ENCODE measurements at places on chromosomes 1 and 21. TPM values are rescaled to one million over a fixed set of nuclear protein-coding genes. Genes with fewer than 3 reads are reported as not detected.

GRCh38 chr1:9248341-9249262 lies 14.0 kb downstream of the H6PD start:
- DNase-seq, result no peak

- no peak for DNase-seq
Measured at GRCh38 chr1:172360511-172360910, 60.0 kb upstream of the C1orf105 start.

GRCh38 chr1:32413507-32414185 lies 19.4 kb upstream of the BSDC1 start:
- peak; percentile 47 for DNase-seq

DNA sequence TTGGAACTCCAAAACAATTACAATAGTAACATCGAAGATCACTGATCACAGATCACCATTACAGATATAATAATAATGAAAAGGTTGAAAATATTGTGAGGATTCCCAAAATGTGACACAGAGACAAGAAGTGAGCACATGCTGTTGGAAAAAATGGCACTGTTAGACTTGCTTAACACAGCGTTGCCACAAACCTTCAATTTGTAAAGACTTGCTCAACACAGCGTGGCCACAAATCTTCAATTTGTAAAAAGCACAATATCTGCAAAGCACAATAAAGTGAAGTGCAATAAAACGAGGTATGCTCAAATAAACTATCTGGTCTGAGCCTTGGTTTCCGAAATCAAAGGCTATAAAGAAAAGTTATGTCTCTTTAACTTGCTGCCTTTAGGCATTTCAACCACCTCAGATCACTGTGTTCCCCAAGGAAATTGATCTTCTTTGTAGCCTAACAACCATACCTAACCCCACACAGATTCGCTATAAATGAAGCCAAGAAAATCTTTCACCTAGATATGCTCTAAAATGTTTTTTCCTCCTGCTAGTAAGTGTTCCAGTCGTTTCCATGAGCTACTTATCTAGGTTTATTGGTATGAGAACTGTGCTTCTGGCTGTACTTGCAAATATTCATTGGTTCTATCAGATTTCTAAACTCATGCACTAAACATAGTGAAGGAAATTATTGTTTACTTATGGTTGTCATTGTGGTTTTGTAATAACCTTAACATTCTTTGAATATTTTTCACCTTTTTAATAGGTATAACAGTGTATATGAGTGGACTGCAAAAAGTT lies 13.1 kb upstream of the LPGAT1 start:
- DNase-seq, result no peak

GRCh38 chr1:185316163-185317033 lies 645 bp downstream of the IVNS1ABP start:
- DNase-seq, result peak; percentile 95

- DNase-seq, result no peak
Measured at GRCh38 chr1:59752556-59753414, 62.0 kb upstream of the HOOK1 start.

DNA sequence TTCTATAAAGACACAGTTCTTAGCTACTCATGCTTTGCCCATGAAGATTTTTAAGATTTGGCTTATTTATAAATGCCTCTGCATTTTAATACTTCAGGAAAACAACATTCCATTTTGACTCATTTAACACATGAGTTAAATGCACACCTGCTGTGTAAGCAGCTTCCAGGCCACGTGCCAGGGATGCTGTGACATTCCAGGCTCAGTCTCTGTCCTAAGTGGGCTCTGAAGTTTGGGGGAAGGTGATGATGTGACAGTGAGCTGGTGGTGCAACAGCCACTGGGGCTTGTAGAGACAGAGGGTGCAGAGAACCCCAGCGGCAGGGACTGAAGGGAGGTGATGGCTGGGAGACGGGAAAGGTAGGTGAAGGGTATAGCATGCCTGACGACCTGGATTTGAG lies 40.7 kb downstream of the HHAT start:
- DNase-seq, result no peak

DNA sequence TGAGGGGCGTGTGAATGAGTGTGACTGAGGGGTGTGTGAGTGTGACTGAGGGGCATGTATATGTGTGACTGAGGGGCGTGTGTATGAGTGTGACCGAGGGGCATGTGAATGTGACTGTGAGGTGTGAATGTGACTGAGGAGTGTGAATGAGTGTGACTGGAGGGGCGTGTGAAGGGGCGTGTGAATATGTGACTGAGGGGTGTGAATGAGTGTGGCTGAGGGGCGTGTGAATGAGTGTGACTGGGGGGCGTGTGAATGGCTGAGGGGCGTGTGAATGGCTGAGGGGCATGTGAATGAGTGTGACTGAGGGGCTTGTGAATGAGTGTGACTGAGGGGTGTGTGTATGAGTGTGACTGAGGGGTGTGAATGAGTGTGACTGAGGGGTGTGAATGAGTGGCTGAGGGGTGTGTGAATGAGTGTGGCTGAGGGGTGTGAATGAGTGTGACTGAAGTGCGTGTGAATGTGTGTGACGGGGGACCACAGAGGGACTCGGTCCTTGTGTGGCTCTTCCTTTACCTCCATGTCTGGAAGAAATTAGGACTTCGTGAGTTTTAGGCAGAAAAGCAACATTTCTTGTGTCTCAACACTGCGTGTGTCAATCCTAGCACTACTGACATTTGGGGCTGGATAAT lies 105.8 kb downstream of the GLIS1 start:
- no peak for DNase-seq

GRCh38 chr1:204084247-204084772 lies 11.4 kb downstream of the SOX13 start:
- DNase-seq, result peak; percentile 81

DNA sequence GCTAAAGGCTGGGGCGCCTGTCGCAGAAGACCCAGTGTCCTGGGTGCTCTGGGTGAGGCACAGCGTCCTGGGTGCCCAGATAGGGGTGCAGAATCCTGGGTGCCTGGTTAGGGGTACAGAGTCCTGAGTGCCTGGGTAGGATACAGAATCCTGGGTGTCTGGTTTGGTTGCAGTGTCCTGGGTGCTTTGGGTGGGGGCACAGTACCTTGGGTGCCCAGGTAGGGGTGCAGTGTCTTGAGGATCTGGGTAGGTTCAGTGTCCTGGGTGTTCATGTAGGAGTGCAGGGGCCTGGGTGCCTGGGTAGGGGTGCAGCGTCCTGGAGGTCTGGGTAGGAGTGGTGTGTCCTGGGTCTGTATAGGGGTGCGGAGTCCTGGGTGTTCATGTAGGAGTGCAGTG lies 178.7 kb downstream of the CAMTA1 start:
- DNase-seq, result no peak

DNA sequence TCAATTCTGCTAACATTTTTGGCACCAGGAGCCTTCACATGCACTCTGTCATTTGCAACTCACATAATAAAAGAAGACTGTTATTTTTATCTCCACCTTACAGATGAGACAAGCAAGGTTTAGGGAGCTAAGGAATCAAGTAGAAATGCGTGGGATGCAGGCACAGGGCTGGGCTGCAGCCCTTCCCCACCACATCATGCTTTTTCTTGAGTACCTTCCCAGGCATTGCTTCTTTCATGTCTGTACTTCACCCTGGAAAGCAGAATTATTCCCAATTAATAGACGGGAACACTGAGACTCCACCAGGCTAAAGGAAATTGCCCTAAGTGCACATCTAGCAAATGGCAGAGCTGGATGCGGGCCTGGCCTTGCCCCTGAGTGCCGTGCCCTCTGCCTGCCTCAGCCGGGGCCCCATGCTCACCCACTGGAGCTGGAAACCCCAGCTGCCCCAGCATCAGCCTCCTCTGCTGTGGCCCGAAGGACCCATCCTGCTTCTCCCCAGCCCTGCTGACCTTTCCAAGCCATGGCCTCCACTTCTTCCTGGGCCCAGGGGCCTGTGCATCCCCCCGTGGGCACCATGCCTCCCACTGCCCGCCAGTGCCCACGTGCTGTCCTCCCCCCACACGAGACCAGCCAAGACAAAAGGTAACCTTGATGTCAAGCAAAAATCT lies 257.5 kb downstream of the TOMM20 start:
- DNase-seq, result no peak

DNA sequence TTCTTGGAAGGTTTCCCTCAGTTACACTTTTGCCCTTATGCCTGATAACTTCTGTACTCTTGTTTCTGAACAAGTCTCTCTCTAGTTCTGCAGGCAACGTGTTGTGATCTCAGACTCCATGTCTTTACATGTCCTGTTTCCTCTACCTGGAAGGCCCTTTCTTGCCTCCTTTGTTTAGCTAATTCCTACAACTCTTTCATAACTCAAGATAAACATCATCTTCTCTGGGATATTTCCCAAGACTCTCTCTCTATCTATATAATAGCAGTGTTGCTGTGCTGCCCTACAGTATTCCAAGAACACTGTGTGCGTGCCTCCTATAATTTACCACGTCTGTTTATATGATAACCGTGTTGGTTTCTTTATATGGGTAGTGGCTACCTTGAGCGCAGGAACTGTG lies 47.8 kb downstream of the CHRM3 start:
- no peak for DNase-seq

- DNase-seq, result no peak
Measured at GRCh38 chr1:4970532-4970931, 316.1 kb downstream of the AJAP1 start.

DNA sequence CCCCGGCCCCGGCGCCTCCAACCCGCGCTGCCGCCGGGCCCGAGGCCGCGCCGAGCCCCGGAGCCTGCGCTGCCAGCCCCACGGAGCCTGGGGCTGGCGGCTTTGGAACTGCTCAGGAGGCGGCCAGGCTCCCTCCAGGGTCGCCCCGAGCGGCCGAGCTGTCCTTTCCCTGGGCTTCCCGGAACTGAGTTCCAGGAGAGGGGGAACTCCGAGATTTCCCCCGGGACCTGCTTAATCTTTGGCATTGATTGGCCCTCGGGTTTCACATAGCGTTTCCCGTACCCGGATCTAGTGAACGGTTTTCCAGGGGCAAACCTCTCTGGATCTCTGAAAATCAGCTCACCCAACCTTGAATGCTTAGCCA lies 504 bp downstream of the H6PD start:
- DNase-seq, result no peak

DNA sequence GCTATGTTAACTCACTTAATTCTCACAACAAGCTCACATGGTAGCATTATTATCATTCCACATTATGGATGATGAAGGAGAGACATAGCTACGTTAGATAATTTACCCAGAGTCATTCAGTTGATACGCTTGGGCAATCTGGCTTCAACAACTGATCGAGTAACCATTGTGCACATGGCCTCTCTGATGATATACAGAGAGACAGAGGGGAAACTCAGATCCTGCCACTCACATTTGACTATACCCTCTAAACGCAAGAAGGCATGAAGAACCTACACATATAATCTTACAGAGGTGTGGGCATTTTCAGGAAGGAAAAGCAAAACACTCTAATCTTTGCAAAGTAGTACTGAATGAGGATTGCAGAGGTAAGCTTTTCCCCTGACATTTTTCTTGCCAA lies 360.1 kb downstream of the BARHL2 start:
- DNase-seq, result no peak

- DNase-seq, result no peak
Measured at GRCh38 chr1:113219377-113219776, 146.4 kb downstream of the LRIG2 start.

Gene LAMC1
- 96.9 TPM for total RNA-seq

Gene DISP3
- 0.12 TPM for total RNA-seq

Gene LCE2D
- total RNA-seq, result not detected

Gene ROR1
- 15.8 TPM for total RNA-seq

Gene F13B
- total RNA-seq, result not detected

Gene SGIP1
- 12.4 TPM for total RNA-seq

All from lower lobe of right lung (tissue), 2 donors.